NCI-H1105 (cell line): ENCODE measurements at places on chromosomes 7 and 10.

GRCh38 chr7:44852590-44852989 lies 4.7 kb upstream of the H2AZ2 start:
- no peak for DNase-seq

DNA sequence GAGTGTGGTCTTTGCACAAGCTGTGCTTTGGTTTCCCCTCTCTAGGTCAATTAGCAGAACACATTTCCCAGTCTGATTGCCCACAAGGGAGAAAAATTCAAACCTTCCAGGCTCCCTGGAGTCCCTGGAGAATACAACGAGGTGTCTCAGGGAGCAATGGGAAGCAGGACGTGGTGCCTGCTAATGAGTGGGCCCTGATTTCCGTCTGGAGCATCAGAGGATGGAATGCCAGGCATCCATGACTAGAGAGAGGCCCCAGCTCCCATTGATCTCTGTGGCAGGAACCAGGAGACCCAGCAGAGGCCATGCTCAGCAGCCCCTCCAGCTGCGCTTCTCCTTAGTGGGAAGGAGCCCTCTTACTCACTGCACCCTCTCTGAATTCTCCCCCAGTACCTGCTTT lies 33.2 kb upstream of the TLX1 start:
- no peak for DNase-seq

GRCh38 chr7:43462836-43463235 lies 120.1 kb upstream of the STK17A start:
- DNase-seq = no peak

DNA sequence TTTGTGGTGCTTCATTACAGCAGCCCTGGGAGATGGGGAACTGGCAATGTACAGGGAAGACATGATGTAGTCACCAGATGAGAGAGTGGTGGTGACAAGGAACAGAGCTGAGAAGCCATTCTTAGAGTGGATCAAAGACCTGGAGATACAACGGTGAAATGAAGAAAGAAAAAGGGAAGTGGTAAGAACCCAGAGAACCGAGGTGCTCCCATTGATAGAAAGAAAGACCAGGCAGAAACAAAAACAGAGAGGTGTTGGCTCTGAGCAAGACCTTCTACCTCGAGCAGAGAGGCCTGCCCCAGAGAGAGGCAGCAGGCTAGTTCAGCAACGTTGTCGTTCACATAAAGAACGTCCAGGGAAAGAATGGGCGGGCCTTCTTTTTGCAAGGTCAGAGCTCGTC lies 186.7 kb downstream of the ADAM12 start:
- no peak for DNase-seq

DNA sequence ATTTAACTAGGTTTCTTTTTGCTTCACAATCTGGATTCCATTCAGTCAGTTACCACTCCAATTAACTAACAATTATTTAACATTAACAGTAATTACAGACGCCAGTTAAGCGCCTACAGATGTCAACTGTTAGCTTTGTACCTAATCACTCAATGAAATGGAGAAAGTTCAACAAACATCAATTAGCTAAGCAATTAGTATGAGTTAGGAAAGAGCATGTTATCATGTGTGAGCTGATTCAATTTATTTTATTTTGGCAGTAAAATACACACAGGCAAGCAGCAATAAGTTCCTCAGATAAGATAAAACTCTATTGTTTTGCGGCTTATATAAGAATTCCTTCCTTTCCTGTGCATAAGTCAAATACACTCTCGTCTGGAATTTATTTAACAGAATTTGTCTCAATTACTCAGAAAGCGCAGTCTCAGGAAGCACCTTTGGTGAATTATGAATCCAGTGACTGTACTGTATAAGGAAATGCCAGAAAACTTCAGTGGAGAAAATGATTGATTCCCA lies 427.1 kb upstream of the GALNT17 start:
- peak; percentile 81 for DNase-seq

DNA sequence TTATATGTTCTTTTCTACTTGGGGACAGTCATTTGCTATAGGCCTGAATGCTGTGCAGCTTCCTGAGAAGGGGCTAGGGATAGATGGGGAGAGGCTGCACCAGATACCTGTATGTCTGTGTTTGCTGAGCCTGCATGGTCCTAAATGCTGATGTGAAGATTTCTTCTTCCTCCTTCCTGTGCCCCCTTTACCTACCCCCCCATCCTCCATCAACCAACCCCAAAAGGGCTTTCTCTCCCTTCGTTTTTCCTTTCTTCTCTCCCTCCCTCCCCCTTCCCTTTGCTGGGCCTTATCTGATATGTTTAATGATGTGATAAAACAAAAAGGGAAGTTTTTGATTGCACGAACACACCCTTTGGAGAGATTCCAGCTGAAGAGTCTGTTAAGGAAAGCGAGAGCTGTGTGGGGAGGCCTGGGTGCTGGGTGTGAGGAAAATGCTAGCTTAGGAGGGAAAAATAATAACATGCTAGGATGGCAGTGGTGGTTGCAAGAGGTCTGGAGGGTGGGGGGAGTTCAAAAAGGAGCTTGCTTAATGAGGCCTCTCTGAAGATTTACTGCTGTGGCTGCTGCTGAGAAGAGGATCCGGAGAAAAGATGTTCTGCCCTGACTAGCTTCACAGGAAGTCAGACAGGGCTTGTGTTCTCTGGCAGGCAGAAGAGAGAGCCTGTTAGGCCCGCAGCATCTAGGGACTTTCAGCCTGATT lies 101.8 kb downstream of the SAMD9 start:
- DNase-seq = no peak

DNA sequence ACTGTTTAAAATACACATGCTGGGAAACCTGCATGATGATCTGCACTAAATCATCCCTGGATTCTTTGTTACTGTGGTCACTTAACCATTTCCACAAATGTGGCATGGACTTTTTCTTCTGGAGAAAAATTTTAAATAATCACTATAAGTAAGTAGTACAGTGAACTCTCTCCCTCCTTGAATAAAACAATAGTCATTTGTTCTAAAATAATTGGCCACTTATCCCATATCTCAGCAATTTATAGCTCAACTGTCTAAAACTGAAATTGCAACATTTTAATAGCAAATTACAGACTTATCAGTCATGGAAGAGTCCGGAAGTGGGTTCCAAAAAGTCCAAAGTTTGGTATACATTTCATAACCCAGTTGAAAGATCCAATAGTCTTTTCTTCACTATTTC lies 90.9 kb downstream of the MTERF1 start:
- DNase-seq = no peak

DNA sequence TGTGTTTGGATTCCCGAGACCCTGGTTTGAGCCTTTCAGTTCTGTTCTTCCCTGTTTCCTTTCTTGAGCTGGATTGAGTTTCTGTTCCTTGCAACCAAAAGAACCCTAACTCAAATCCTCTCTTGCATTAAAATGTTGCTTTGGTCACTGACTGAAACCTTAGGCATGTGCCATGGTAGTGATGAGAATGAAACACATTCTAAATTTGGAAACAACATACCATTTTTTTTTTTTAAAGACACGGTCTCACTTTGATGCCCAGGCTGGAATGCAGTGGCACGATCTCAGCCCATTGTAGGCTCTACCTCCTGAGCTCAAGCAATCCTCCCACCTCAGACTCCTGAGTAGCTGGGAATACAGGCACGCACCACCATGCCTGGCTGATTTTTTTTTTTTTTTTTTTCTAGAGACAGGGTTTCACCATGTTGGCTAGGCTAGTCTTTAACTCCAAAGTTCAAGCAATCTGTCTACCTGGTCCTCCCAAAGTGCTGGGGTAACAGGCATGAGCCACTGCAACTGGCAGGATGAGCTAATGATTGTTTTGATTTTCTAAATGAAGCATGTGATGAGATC lies 8.4 kb downstream of the THAP5 start:
- no peak for DNase-seq

DNA sequence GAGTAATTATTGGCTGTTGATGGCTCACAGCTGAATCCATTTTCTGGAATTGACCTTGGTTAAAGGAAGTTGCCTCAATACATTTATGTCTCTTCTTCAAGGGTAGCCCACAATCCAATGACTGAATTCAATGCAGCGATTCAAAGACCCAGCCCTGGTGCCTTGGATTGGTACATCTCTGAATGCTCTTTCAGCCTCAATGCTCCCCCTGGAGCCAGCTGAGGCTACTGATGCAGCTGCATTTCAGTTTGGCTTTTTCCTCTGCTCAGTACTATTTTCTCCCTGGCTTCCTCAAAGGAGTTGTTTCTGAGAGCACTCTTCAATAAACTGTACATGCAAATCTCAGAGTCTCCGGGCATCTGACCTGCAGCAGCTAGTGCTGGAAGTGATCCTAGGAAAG lies 633 bp upstream of the EBLN1 start:
- no peak for DNase-seq

DNA sequence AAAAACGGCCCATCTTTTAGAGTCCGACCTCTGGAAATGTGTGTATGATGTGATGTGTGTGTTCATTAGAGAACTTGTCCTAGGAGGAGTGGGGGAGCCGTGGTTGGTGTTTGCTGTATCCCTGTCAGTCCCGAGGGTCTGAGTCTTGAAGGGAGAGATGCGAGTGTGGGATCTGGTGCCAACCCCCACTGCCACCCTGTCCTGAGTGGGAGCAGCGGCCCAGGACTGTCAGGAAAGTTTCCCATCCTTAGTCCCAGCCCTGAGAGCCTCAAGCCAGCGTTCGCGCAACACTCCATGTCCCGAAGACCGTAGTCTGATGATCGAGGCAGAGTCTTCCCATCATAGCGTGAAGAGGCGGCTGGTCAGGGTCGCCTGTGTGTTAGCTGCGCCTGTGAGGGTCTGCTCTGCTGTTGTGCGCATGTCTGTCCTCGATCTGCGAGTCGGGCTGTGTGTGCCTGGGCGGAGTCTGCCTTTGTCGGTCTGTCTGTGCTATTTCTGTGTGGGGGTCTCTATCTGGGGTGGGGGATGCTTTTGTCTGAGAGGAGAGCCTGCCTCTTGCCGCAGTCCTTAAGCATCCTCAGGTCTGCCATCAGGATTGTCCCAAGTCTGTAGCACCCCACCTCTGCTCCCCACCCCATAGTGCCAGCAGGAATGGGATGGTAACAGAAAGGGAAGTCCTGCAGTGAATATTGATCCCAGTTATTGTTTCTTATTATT lies 514 bp upstream of the CHAT start:
- DNase-seq = no peak

- DNase-seq = no peak
These were observed 127.1 kb upstream of the TNS3 start for GRCh38 chr7:47709051-47709450.

GRCh38 chr7:43960933-43961332 lies 34.7 kb downstream of the UBE2D4 start:
- DNase-seq = no peak

GRCh38 chr10:87625661-87626060 lies 34.0 kb upstream of the PAPSS2 start:
- no peak for DNase-seq

DNA sequence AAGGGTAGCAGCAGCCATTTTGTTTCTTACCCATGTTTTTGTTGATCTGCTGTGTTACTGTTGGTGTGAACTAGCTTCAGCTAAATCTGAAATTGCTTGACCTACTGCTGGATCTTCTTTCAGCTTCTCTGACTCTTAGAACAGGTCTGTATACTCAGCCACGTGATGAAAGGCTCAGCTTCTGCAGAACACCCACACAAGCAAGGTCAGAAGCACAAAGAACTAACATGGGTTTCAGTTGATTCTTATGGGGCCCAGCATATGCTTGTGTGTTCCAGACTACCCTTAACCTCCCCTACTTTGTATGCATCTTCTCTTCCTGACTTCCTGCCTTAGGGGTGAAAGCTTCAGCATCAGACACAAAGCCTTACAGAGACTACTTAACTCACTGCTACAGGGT lies 186.8 kb downstream of the HGF start:
- no peak for DNase-seq

DNA sequence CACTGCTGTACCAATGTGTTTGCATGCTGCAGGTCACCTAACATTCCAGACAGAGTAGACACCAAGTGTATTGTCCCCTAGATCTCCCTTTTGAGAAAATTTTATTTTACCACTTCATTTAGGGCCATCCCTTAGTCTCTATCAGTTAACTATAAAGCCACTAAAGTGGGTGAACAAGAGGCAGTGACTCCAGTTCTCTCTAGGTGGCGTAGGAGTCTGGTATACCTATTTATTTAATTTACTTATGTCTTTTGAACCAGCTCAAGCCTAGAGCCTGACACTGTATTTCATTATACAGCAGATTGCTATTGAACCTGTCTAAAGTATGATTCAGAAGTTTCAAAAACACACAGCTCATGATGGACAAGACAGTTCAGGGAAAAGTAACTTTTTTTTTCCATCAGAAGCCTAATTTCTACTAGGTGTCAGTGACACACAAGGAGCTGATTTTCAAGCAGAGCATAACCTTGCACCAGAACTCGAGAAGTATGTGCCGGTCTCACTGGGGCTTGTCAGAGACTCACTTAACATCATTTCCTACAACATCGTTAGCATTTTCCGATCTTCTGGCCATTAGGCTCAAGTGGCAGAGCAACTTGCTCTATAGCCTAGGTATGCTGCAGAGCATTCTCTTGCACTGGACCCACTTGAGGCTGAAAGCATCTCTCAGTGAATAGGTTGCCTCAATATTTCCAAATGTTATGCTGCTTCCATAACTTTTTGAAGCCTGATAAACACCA lies 175.4 kb downstream of the CDC14C start:
- no peak for DNase-seq

DNA sequence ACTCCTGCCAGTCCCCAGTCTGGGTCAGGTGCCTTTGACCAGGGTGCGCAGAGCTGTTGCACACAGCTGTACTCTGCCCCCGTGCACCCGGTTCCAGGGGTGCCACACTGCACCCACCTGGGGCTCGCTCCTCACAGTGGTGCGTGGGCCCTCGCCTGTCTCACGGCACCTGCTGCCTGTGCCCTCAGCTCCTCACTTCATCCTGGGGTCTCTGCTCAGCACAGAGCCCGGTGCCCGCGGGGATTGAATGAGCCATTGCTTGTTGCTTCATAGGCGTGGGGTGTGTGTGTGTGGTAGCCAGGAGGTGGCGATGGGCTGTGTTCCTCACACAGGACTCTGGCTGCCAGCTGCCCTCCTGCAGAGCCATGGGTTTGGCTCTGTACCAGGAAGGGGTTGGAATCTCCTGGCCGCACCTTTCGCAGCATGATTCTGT lies 18.5 kb downstream of the EIF3B start:
- DNase-seq = no peak

- DNase-seq = peak; percentile 81
These were observed 1.2 kb upstream of the PLXNA4 start for GRCh38 chr7:132577206-132578049.

DNA sequence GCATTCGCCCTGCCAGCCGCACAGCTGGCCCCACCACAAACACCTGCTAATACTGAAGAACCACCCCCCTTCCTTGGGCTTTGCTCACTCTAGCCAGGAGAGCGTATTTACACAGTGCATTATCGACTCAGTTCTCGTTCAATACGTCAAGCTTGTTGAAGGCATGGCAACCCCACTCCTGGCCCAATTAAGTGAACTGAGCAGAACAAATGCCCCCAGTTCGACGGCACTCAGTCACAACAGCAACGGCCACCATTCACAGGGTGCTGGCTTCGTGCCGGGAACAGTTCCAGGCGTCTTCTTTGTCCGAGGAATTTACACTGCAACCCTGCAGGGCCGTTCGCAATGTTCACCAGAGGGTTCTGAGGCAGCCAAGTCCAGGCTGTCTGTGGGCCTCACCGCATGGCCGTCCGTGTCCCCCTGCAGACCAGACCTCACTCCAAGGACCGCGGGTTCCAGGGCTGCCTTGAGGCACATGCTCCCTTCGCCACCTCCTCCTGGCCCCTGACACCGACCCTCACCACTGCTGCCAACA lies 175.3 kb downstream of the DIP2C start:
- peak; percentile 86 for DNase-seq

- no peak for DNase-seq
These were observed 85.2 kb upstream of the GATAD1 start for GRCh38 chr7:92362131-92362530.
